ENCODE measurements at places on chromosomes 3 and 15.

GRCh38 chr15:75738014-75738646, 25.5 kb upstream of the CSPG4 start:
- no peak for DNase-seq

GRCh38 chr15:39730552-39730951, 52.1 kb downstream of the FSIP1 start:
- DNase-seq, result no peak

- no peak for DNase-seq
Observed at GRCh38 chr3:46681856-46682540, 11.5 kb downstream of the ALS2CL start.

- no peak for DNase-seq
Observed at GRCh38 chr15:92812271-92812670, 87.9 kb upstream of the CHD2 start.

- peak; percentile 86 for DNase-seq
Observed at GRCh38 chr3:188950832-188951489, 220.8 kb upstream of the TPRG1 start.

DNA sequence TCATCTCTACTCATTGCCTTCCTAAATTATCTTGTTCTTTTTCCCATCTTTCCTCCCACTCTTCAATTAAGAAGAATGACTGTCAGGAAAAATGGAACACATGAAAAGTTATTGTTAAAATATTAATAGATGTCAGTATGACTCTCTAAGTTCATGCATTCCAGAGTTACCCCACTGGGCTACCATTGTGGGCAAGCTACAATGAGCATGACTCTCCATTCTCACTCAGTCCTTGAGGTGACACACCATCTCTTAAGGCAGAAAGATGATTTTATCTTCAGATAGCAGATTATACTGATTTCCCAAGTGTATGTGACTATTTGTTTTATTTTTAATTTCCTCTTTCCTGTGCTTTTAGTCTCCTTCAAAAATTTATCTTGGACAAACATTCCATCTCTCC, 144.3 kb downstream of the ALCAM start:
- DNase-seq, result no peak

DNA sequence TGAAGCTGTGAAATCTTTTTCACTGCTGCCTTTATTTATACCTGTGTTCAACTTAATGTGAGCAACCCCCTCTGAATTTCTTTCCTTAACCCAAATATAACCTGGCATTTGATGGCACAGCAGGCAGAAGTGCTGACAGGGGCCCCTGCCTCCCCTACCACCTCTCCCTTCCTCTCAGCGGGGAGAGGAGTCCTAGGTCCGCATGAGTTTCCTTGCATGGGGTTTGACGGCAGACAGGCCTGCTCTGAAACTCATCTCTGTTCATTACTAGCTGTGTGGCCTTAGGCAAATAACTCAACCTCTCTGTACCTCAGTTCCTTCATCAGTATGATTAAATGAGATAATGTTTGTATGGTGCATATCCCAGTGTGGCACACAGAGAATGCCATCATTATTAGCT, 79.7 kb downstream of the SEC22A start:
- no peak for DNase-seq

GRCh38 chr3:112459750-112460149, 39.5 kb downstream of the BTLA start:
- no peak for DNase-seq

- no peak for DNase-seq
Observed at GRCh38 chr3:29525254-29525881, 244.5 kb downstream of the RBMS3 start.

- no peak for DNase-seq
Observed at GRCh38 chr3:72041511-72041910, 256.6 kb upstream of the PROK2 start.

GRCh38 chr15:71115567-71116351, 488 bp downstream of the THSD4 start:
- DNase-seq, result peak; percentile 24

DNA sequence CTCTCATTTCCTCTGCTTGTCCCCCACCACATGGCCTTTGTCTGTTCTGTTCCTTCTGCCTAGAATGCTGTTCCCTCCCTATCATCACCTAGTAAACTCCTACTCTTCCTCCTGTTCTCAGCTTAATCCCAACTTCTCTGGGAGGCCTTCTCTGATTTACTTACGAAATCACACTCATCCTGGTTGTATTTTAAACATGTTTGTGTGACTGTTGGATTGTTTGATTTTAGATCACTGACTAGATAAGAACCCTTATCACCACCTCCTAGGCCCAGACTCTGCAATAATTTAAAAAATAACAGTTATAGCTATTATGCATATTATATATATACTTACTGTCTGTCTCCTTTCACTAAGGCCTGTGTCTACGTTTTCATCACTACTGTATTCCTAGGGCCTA, 26.1 kb downstream of the ATP2B2 start:
- no peak for DNase-seq

GRCh38 chr3:129697229-129697969, 90.9 kb upstream of the PLXND1 start:
- DNase-seq, result no peak

DNA sequence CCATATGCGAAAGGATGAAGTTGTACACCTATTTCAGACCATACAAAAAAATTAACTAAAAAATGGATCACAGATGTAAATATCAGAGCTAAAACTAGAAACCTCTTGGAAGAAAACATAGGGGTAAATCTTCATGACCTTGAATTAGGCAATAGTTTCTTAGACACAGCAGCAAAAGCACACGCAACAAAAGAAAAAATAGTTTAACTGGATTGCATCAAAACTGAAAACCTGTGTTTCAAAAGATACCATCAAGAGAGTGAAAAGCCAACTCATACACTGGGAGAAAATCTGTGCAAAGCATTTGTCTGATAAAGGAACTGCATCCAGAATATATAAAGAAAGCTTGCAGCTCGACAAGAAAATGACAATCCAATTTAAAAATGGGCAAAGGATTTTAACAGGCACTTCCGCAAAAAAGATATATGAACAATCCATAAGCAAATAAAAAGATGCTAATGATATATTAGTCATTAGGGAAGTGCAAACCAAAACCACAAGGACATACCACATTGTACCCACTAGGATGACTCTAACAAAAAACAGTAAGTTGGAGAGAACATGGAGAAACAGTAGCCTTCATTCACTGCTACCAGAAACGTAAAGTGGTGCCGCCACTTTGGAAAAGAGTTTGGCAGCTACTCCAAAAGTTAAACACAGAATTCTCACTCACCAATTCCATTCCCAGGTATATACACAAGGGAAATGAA, 263.1 kb downstream of the ADAMTS17 start:
- DNase-seq, result no peak

- DNase-seq, result no peak
Observed at GRCh38 chr3:42575137-42575741, 6.5 kb downstream of the SEC22C start.

DNA sequence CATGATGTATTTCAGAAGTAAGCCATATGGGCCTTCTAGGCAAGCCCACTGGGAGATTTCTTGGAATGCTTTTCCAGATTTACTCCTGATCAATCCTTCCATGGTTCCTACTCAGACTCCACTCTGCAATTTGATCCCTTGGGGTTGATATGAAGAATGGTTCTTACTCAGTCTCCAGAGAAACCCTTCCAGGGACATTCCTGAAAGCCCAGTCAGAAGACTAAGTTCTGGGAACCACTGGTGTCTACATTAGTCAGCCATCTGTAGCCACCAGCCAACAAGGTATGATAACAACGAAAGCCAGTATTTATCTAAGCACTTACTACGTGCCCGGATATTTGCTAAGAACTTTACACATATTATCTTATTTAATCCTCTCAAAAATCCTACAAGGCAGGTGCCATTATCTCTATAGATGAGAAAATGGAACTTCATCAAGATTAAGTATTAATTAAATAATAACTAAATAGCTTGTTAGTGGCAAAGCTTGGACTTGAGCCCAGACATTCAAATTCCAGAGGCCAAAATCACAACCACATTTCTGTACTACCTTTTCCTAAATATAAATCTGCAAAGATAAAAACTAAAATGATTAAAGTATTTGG, 32.7 kb downstream of the ZNF385D start:
- DNase-seq, result no peak

- DNase-seq, result no peak
Observed at GRCh38 chr15:67601073-67601472, 58.6 kb downstream of the MAP2K5 start.

GRCh38 chr3:147360646-147361453, 45.5 kb downstream of the ZIC4 start:
- DNase-seq, result no peak

DNA sequence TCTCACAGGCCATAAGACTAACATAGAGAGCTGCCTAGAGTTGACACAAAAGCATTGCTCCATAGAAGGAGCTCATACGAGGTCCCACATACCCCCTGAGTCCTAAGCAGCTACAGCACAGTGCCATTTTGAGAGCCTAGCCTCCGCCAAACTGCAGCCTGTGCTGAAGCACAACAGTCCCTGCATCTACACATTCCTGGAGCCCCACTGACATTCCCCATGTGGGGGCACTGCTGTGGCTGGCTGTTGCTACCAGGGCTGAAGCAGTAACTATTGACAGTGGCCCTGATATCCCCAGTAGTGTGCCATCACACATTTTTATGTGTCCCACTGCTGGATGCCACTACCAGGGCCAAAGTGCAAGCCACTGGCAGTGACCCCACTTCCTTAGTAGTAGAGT, 80.3 kb downstream of the CERS3 start:
- DNase-seq, result no peak

DNA sequence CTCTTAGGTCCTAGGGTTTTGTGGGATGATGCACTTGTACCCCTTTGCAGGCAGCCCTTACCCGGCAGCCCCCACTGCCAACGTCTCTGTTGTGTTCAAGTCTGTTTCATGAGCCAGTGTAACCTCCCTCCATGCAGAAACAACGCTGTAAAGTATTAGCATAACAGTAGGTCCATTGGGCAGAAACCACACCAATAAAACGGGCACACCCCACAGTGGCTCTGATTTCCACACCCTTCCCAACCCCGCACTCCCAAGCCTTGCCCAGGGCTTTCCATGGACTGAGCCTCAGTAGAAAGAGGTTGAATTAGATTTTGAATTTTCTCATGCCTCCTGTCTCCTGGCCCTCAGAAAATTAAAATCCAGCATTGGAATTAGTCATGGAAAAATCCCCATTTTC, 124.5 kb downstream of the CACNA1D start:
- no peak for DNase-seq

DNA sequence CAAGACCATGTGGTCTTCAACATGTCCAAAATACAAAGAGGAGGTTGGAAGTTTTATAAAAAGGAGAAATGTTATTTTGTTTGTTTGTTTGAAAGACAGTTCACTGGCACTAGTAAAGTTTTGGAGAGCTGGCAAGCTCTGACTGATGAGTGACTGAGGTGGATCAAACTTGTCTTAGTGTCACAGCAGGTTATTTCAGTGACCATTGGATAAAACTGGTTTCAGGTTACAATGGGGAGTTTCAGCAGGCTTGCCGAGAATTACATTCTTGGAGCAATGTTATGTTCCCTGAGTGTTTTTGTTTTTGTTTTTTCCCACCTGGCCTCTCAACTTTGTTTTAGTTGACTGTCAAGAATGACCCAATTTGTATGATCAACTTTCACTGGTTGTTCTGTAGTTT, 414.5 kb upstream of the ARHGEF26 start:
- DNase-seq, result no peak

DNA sequence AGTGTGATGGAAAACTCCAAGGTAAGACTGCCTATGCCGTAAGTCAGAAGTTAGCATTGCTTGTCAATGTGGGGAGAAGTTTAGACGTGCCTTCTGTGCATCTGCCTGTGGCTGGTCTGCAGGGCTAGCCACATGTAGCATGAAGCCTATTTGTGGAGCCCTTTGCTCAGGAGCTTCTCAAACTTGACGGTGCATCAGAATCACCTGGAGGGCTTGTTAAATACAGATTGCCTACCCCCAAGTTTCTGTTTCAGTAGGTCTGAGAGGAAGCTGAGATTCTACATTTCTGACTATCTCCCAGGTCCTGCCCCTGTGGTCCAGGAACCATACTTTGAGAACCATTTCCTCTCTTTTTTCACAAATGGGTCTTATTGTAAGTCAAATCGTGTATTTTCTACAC, 292.1 kb upstream of the TPM1 start:
- no peak for DNase-seq

- DNase-seq, result no peak
Observed at GRCh38 chr3:9779721-9780457, 10.1 kb upstream of the CAMK1 start.

GRCh38 chr3:151430821-151431484, 29.9 kb downstream of the IGSF10 start:
- no peak for DNase-seq

DNA sequence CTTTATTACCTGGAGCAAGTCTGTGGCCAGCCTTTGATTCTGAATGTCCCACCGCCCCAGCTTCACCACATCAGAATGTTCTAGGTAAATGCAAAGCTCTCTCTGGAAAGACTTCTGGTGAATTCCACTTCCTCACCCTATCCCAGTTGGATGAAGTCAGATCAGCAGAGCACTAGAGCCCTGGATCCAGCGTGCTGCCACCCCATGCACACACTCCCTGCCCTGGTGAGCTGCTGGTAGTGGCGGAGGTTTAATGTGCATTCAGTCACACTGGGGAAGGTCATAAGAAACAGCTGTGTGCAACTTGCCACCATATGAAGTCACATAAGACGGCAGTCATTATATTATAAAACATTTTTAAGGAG, 16.3 kb upstream of the SLC41A3 start:
- DNase-seq, result no peak

DNA sequence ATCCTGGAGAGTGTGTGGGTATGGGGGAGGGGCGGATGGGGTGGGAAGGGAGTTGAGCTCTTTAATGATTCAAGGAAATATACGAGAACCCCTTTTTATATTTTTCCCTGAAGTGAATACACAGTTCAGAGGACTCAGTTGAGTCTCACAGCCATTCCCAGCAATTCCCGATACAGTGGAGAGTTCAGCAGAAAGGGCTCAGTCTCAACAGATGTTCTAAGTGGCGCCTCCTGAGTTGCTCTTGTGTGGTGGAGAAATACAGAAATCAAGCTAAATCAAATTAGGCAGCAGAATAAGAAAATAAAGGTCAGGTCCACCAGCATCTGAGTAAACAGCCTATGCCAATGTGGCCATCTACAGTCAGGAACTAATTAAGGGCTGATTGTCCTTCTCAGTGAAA, 372.1 kb downstream of the NR2F2 start:
- DNase-seq, result no peak

- peak; percentile 6 for DNase-seq
Observed at GRCh38 chr3:100650651-100651619, 41.5 kb downstream of the ADGRG7 start.

DNA sequence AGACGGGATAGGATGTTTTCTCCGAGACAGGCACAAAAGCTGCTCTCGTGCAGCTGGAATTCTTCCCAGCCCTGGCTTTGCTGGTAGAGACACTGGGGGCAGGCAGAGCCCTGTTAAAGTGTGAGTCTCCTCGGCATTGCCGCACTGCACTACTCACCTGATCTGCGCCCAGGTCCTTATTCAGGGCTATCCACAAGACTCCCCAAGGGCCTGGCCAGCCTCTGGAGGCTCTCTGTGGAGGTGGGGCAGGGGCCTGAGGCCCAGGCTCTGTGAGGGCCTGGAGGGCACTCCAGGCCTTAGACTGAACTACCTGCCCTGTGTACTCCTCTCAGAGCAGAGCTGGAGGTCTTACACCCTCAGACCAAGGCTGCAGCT, 48.4 kb downstream of the KY start:
- no peak for DNase-seq

DNA sequence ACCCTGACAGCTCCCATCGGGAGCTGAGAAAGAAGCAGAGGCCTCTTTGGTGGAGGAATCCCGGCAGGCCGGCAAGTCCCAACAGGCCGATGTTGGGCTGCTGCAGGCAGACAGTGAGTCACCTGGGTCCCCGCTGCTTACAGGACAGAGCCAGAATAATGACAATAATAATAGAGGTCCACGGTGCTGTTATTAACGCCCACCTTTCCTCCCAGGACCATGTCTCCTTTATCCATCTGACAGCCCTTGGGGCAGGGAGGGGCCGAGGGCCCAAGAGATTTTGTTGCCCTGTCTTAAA, 29.3 kb upstream of the MAGEF1 start:
- DNase-seq, result no peak
